ENCODE measurements at places on chromosomes 5 and 9. TPM values are rescaled to one million over a fixed set of nuclear protein-coding genes. Genes with fewer than 3 reads are reported as not detected.

Gene KCTD16
- 0.03 TPM for total RNA-seq

Gene PCA3
- total RNA-seq, result not detected

DNA sequence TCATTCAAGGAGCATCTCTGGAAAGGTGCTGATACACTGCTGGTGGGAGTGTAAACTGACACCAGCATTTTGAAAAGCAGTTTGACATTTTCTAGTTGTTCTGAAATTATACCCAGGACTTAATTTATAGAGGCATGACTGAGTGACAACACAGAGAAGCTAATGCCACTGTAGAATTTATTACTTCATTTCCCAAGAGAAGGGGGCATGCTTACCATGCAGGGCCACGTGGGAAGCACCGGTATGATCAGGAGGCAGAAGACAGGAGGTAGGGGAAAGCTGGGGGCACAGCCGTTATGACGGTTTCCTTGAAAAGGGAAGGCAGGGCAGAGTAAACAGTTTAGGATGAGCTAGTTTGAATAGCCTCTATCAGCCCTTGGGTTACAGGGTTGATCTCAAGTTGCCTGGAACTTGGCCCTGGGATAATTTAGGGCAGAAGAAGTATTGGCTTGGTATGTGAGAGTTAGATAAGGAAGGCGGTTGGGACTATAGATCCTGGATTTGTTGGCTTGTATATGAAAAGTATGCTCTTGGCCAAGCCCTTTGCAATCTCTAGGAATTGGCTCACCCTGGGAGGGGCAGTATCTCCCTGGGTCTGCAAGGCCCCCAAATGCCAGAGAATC lies 305.7 kb downstream of the ENC1 start:
- no peak for DNase-seq

Gene IDNK
- 2.2 TPM for total RNA-seq

GRCh38 chr5:170218726-170219125 lies 14.1 kb upstream of the C5orf58 start:
- no peak for DNase-seq

DNA sequence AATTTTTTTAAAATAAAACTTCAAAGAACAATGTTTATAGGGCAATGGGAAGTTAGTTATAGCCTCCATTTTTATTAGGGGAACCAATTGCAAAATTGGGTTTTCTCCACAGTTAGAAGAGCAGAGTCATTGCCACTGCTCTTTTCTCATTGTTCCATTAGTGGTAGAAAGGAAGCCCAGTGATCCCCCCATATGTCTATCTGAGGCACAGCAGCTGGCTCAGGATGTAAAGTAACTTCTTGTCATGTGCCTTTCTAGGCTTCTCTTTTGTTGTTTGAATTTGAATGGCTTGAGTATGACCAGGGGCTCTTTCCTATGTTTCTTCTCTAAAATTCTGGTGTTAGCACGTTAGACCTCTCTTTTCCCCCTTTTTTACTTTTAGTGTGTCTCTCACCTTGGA lies 61.2 kb downstream of the UBAP1 start:
- DNase-seq, result no peak

DNA sequence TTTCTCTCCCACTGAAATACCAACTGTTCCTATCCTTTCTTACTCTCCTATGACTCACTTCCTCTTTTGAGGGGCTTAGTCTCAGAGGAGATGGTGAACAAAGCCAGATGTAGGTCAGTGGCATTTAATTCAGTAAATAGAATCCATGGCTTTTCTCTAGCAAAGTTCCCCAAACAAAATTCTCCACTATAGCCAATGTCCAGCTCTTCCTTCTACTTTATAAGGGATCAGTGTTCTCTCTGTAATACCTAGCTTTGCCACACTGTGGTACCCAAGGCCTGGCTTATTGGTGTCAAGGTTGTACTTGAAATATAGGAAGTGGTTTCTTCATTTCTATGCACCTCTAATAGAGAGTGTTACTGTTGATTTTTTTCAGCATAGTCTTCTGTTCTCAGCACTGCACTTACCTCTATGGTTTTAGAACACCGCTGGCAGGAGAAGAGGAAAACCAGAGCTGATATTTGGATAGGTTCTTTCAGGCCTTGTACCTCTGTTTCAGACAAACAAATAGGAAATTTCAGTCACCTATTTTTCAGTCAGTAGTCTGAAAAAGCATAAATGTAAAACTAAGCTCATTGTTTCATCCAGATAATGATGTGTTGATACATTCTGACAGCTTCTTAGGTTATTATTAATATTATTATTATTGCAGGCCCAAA lies 40.6 kb upstream of the ITGA2 start:
- DNase-seq, result peak; percentile 96

- DNase-seq, result no peak
Observed at GRCh38 chr9:134386951-134387831, 60.9 kb downstream of the RXRA start.

- no peak for DNase-seq
Observed at GRCh38 chr5:117054911-117055310, 480.3 kb upstream of the SEMA6A start.
